Activated T-cell treated with anti-CD3 and anti-CD28 coated beads, Interleukin-2, amount 50 U/mL, for 1 hour (primary cell): ENCODE measurements at places on chromosomes 16 and 17.

GRCh38 chr17:28487881-28488532 lies 14.6 kb downstream of the SLC13A2 start:
- DNase-seq: no peak

DNA sequence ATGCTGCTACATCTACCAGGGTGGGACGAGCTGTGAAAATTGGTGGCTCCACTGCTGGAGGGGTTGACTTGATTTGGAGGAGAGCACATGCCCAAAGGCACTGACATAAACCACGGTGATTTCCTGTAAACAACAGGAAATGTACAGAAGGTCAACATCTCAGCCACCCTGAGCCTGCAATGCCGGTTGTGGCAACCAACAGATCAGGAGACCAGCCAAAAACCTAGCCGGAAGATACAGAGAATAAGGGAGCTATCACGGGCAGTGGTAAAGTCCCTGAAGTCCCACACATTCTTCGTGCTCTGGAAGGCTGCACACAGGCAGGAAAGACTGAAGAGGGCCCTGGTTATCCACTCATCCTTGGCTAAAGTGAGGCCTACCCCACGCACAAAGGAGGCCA lies 56.2 kb downstream of the ADCY9 start:
- DNase-seq: no peak

GRCh38 chr16:9092978-9093344 lies 1.5 kb downstream of the HAPSTR1 start:
- peak; percentile 48 for DNase-seq

DNA sequence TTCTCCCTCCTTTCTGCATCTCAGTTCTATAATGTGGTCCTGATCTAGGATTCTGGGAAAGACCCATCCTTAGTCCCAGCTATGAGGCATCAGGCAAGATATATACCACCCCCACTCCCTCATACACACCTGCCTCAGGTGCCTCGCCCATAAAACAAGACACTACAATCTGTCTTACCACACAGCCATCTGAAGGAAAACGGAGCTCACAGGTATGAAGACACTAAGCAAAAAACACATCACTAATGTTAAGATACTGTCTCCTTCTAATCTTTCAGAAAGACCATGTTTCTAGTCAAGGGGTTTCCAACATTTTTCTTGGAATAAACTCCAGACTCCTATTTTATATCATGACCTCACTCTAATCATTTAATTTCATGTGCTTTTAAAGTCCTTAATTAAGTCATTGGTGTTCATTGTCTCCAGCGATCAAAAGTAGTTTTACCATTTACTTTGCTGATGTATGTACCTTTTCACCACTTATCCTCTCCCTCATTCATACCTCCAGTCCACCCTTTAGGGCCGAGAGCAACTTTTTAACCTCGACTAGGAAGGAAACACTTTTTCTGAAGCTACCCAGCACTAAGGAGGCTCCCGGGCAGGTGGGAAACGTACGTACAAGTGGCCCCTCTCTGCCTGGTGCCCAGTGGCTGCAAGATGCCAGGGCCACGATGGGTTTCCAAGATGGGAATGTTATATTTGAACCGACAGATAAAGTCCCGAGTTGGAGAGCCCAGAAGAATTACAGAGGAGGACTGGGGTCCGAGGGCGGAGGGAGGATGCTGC lies 979 bp downstream of the MAP3K14 start:
- DNase-seq: no peak

DNA sequence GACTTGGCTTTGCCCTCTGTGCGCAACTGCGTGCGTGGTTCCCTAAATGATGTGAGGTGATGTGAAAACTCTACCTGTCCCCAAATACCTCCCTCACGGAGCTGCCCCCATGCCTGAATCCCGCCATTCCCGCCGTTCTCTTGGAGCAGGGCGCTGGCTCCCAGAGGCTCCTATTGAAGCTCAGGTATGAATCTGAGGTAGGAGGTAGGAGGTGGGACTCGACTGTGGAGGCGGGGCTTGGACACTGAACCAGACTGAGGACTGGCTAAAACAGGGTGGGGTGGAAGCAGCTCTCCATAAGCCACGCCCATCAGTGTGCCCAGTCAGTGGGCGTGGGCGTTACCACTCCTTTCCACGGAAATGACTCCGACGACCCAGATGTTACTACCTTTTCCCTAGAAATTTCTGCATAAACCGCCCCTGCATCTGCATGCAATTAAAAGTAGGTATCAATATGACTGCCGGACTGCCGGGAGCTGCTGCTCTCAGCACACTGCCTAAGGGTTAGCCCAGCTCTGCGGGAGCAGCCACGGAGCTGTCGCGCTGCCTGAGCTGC lies 41.0 kb downstream of the FOXL1 start:
- DNase-seq: no peak

GRCh38 chr17:76241204-76241538 lies 878 bp upstream of the RNF157 start:
- DNase-seq: no peak

- no peak for DNase-seq
Measured at GRCh38 chr17:57900991-57901743, 51.3 kb upstream of the MRPS23 start.

- no peak for DNase-seq
Measured at GRCh38 chr17:3002538-3003295, 60.7 kb downstream of the OR1D5 start.

- no peak for DNase-seq
Measured at GRCh38 chr16:71672803-71673581, 47.0 kb downstream of the MARVELD3 start.

- no peak for DNase-seq
Measured at GRCh38 chr17:73198201-73198929, 5.5 kb downstream of the COG1 start.

- no peak for DNase-seq
Measured at GRCh38 chr17:78202666-78203065, 11.4 kb upstream of the BIRC5 start.

- DNase-seq: no peak
Measured at GRCh38 chr16:81006211-81006812, 373 bp downstream of the CMC2 start.

DNA sequence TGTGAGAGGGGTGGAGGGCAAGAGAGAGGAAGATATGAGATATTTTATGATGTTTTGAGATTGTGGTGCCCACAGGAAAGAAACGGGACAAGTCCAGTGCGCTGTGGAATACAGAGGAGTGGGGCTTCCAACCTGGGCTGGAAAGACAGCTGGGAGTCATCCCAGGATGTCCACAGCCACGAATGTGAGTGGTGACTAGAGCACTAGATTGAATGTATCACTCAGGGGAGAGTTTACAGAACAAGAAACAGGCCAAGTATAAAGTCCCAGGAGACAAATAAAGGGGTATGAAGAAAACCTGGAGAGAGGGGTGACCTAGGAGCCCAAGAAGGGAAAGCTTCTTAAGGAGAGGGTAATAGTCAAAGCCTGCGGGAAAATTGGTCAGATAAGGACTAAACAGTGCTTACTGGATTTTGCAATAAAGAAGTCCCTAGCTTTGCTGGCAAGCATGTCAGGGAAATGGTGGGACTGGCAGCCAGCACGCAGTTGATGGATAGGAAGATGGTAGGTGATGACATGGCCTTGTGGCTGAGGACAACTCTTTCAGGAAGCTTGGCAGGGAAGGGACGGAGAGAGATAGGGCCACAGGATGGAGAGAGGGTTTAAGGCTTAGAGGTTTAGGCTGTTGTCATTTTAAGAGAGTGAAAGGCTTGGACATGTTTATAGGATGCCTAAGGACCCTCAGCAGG lies 114.5 kb downstream of the AXIN2 start:
- DNase-seq: no peak

GRCh38 chr16:8795091-8795490 lies 2.3 kb downstream of the TMEM186 start:
- no peak for DNase-seq

DNA sequence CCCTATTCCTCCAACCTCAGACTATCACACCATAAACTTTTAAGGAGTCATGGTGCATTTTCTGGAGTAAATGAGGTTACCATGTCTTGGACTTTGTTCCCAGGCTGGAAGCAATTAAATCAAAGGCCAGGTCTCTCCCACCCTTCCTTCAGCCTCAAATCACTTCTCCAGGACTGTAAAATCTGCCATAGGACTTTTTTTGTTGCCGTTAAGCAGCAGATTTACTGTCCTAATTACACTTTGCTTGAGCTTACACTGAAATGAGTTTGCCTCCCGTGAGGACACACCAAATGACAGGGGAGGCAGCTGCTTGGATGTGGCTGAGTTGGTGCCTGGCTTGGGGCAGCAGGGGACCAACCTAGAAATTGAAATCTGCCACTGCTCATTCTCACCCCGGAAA lies 14.7 kb downstream of the DCAKD start:
- no peak for DNase-seq

- no peak for DNase-seq
Measured at GRCh38 chr17:56076980-56077379, 76.3 kb upstream of the ANKFN1 start.

- DNase-seq: no peak
Measured at GRCh38 chr17:77637818-77638575, 320.5 kb upstream of the TNRC6C start.

GRCh38 chr16:26961459-26961858 lies 105.3 kb upstream of the C16orf82 start:
- DNase-seq: no peak

- DNase-seq: no peak
Measured at GRCh38 chr16:85084841-85085510, 27.3 kb downstream of the CIBAR2 start.

GRCh38 chr17:76504117-76504516 lies 2.9 kb upstream of the RHBDF2 start:
- no peak for DNase-seq

GRCh38 chr16:47858333-47858982 lies 297.3 kb downstream of the ABCC12 start:
- no peak for DNase-seq

DNA sequence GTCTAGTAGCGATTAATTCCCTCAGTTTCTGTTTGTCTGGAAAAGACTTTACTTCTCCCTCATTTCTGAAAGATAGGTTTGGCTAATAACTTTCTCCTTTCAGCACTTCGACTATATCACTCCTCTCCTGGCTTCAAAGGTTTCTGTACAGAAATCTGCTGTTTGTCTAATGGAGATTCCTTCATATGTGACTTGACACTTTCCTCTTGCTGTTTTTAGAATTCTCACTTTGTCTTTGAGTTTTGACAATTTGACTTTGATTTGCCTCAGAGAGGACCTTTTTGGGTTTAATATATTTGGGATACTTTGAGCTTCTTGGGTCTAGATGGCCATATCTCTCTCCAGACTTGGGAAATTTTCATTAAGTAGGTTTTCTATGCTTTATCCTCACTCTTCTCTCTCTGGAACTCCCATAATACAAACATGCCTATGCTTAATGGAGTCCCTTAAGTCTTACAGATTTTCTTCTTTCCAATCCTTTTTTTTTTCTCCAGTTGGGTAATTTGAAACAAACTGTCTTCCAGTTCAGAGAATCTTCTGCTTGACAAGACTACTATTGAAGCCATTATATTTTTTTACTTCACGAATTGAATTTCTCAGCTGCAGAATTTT lies 7.8 kb upstream of the PRSS21 start:
- no peak for DNase-seq

GRCh38 chr16:19857593-19858339 lies 26.9 kb downstream of the GPRC5B start:
- DNase-seq: no peak

DNA sequence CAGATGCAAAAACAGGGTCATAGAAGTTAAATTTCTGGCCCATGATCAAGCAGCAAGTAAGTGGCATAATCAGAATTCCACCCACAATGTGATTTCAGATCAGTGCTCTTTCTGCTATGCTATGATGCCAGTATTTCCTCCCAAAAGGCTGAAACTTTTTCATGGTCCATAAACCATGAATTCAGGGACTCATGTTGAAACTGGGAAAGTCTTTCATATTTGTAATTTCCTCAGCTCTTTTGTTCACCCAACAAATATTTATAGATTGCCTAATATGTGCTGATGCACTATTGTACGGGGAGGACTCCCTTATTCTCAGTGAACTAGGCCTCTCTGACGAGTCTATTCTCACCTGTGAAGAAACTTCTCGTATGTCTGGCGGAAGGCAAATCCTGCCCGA lies 156.3 kb downstream of the MYO1D start:
- DNase-seq: no peak

DNA sequence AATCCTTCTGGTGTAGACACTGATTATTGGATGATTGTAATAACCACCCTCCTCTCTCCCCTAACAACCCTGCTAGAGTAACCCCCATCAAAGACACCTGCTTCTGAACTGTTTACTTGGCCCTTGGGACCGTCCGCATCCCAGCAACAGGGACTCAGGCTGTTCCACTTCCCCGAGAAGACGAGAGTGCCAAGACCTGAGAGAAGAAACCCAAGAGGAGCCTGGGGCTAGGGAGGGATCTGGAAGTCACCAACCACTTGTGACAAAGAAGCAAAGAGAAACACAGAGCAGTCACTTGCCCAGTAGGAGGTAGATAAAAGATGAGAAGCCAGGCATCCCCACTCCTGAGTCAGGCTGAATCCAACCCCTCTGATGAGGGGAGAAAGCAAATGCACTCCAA lies 84.3 kb downstream of the CDH11 start:
- DNase-seq: no peak

- no peak for DNase-seq
Measured at GRCh38 chr16:24552705-24553246, 13.4 kb downstream of the RBBP6 start.

DNA sequence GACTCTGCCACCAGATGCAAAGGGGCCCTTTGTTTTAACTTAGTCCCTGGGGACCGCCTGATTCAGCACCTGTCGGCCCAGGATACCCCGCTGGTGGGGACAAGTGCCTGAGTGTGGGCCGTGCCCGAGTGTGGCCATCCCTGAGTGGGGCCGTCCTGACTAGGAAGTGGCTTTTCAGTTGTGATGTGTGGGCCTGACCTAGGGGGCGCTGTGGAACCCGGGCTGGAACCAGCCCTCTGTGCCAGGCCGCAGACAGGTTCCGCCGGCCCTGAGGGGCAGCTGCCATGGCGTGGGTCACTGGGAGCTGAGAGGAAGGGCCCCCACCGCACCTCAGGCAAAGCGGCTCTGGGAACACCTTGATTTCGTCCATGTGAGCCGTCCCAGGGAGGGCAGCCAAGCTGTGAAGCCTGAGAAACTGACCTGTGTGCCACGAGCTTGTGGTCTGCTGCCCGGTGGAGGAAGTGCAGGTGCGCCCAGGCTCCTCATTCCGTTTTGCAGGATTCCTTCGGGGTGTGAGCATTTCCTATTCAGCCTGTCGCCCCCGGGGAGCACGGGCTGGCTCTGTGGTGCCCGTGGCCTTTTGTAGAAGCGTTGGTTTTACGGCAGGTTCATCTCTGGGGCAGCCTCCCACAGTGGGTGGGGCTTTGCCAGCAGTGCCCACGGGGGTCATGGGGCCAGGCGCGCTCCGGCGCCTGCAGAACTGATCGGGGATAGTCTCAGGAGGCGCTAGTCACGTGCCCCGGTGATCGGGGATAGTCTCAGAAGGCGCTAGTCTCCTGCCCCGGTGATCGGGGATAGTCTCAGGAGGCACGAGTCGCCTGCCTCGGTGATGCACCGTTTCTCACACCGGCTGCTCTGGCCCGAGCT lies 5.3 kb downstream of the RPL13 start:
- DNase-seq: peak; percentile 60

GRCh38 chr17:13228225-13228624 lies 210.4 kb upstream of the ELAC2 start:
- no peak for DNase-seq

- no peak for DNase-seq
Measured at GRCh38 chr17:4389079-4389478, 22.6 kb upstream of the UBE2G1 start.

GRCh38 chr16:30585022-30585399 lies 486 bp downstream of the ZNF785 start:
- no peak for DNase-seq
